ENCODE measurements at places on chromosomes 5 and 9.

DNA sequence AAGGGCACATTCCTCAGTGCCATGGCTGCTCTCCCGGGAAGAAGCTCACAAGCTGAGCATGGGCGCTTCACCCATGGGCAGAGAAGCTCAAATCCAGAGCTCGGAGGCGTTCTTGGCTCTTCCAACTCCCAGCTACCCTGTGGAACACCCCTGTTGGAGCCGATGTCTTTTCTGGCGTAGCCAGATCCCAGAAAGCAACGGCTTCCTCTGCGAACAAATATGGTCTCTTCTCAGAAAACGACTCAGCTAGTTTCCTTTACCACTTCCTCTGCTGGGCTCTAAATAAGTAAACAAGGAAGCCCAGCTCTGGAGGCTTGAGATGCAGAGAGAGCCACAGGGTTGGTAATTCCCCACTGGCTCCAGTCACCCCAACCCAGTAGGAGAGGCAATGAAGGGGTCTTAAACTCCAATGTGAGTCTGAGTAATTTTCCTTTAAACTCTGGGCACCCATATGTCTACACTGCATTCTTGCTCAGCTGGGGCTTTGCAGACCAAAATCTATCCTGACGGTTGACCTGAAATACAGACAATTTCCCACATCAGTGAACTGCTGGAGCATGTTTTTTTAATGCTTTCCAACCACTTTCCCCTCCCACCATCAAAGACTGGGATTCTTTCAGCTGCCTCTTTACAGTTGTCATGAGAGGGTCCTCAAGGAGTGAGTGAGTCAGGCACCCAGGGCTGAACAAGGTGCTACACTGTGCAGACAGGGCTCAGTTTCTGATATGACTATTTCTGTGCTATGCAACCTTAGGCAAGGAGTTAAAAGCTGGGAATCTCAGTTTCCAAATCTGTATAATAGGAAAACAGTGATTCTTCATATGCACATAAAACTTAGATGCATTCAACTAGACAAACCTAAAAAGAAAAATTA, at the start of gene LCP2:
Gene LCP2, minus strand, starts transcription at position 189 of the 874 bp plus-strand sequence. Its CDS starts 166 bp downstream, at position 23.
- no peak for DNase-seq

GRCh38 chr5:126198531-126198930, 224.7 kb upstream of the GRAMD2B start:
- no peak for DNase-seq

DNA sequence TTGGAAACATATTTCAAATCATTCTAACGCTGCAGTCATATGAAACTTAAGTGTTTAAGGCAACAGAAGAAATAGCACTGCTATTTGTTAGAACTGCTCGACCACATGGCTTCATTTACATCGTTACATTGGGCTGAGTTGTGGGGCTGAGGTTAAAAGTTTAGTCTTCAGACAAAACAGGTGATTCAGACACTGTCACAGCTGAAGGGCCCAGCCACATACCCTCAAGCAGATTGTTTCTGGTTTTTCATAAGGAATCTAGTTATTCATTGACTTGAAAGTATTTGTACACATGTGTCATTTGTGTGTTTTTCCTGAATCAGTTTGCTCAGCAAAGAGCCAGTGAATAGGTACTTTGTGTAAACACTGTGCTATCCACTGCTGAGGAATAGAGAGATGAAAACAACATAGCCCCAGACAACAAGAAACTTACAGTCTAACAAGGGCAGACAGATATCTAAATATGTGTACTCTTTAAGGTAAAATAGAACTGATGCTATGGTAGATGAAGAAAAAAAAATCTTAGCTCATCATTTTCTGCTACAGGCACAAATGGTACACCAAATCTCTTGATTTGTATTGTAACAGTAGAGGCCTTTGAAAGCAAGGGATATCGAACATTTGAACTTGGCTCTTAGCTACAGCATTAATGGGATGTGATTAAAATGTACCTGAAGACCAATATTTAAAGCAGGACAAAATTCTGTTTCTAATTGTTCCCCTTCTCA, 357.6 kb upstream of the RPS23 start:
- DNase-seq: no peak

DNA sequence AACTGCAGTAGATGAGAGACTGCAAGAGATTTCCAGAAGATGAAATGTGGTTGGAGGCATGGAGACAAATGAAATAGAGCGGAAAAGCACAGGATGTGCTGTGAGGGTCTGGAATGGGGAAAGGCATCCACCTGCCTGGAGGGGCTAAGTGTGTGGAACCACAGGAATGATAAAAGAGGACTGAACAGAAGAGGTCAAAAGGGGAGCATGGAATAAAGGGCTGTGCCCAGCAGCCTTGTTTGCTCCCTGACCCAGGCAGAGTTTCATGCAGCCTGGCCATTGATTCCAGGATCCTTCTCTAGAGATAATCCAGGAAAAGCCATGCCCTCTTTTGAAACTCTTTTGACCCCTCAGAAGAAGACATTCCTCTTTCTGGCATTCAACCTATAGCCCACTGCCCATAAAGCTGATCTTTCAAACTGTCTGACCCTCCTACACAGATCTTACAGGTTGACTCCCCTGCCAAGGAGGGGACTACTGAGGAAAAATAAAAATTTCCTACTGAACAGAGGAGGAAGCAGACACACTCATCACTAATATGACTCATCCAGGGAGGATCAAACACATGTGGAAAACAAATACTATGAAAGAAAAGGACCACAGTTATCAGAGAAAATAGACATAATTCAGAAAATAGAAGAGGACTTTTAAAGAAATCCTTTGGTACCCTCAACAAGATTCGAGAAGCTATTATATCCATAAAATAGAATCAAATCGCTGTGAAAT, 273.5 kb upstream of the PCSK5 start:
- no peak for DNase-seq

GRCh38 chr9:131277910-131278701, 1.8 kb upstream of the FAM78A start:
- peak; percentile 87 for DNase-seq

- DNase-seq: no peak
Observed at GRCh38 chr5:137190031-137190430, 309.1 kb downstream of the SPOCK1 start.

GRCh38 chr5:145936401-145937131, at the start of gene SH3RF2:
SH3RF2 (plus strand) TSS chr5:145936578; CDS start chr5:145937929, 1,351 bp downstream.
- DNase-seq: peak; percentile 30

GRCh38 chr5:142320851-142321560, 3.8 kb downstream of the SPRY4 start:
- DNase-seq: no peak

DNA sequence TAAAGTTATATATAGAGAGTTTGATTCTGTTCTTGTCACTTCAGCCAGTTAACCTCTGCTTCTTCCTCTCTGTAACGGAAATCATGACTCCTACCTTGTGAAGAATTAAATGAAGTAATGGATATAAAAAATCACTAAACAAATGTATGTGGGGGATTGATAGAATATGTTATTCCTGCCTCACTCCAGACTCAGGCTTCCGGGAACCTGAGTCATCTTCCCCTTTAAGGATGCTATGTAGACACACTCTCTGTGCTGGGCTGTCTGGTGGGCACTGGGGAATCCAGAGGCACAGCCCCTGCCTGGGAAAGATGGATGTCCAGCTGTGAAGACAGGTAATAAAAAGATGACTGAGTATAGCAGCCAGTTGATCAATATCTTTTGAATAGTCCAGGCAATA, 77.4 kb downstream of the ZNF618 start:
- no peak for DNase-seq

DNA sequence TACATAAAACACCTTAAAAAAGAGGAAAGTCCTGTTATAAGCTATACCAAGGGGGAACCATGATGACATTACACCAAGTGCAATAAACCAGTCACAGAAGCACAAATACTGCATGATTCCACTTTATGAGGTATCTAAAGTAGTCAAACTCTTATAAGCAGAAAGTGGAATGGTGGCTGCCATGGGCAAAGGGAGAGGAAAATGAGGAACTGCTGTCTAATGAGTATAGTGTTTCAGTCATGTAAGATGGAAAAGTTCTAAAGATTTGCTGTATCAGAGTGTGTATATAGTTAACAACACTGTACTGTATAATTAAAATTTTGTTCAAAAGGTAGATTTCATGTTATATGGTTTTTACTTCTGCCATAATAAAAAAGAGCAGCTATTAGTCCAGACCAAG, 34.6 kb upstream of the NR5A1 start:
- DNase-seq: no peak

DNA sequence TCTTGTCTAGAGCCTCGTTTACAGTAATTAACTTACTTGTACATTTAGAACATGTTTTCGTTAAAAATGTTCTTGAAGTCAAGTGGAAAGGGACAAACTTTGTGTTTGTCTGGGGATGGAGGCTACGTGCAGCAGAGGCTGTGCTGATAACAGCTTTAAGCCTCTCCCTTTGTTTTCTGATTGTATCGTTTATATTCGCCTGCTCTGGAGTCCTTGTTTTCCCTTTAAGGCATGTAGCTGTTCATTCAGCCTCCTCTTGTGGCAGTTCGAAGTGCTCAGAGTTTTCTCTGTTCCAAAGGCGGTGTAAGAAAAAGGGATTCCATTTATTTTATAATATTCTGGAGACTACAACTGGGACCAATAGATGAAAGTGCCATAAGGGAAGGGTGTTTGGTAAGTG, 1.9 kb downstream of the SLC36A1 start:
- DNase-seq: no peak

DNA sequence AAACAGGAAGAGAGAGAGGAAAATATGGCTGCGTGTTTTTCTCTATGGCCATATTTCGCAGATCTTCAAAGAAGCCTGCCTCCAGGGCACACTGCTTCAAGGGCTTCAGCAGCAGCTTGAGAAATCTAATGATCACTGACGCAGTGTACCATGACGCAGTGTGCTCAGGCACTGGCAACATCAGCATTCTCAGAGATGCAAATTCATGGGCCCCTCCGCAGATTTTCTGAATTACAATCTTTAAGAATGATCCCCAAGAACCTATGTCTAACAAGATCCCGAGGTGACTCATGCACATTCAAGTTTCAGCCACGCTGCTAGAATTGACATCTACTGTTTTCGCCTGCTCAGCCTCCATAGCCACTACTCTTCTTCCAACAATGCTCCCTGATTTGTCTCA, 143.9 kb upstream of the ZNF366 start:
- no peak for DNase-seq

- no peak for DNase-seq
Observed at GRCh38 chr5:81241001-81241400, 7.9 kb downstream of the CKMT2 start.

- DNase-seq: no peak
Observed at GRCh38 chr5:4584982-4585381, 555.1 kb upstream of the ADAMTS16 start.

GRCh38 chr5:126053630-126054029, 369.6 kb upstream of the GRAMD2B start:
- DNase-seq: no peak

DNA sequence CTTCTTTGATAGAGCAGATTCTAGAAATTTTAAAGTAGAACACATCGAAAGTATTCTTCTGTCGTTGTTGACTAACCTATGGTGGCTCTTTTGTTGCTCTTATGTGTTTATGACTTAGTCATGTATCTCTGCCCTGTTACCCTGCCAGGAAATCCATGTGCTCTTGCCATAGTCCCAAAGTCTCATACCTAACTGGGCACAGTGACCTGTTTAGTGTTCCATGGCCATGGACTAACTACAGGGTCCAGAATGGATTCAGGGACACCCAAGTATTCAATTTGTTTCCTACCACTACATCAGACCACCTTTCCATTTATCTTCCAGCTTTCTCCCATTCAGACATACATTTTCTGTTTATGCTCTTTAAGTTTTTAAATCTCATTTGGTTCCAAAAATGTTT, 18.0 kb downstream of the SLC44A1 start:
- DNase-seq: no peak

DNA sequence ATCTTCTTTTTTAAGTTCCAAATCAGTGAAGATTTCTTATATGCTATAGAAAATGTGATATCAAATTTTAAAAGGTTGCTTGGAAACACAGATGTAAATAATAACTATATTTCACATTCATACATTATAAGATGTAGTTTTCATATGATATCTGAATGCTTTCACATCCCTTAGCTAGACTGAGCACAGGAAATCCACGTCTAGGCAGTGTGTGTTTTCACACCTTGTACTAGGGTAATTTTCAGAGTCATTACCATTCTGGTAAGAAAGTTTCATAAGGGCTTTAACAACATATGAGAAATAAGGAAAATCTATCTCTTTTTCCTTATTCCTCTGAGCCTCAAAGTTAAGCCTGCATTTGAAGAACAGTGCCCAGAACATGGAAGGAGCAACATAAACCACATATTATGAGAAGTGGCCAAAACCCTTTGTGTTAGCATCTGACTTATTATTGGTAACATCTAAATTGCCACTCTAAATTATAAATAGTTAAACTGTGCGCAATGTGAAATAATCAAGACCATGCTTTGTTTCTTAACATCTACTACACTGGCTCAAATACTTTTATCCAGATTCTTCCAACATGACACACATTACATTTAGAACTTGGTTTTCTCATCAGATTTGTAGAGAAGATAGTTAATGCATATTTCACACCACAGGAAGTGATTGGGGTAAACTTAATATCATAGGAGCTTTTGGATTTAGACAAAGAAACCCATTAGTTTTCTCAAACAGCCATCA, 113.3 kb downstream of the PPP2R2B start:
- DNase-seq: no peak

DNA sequence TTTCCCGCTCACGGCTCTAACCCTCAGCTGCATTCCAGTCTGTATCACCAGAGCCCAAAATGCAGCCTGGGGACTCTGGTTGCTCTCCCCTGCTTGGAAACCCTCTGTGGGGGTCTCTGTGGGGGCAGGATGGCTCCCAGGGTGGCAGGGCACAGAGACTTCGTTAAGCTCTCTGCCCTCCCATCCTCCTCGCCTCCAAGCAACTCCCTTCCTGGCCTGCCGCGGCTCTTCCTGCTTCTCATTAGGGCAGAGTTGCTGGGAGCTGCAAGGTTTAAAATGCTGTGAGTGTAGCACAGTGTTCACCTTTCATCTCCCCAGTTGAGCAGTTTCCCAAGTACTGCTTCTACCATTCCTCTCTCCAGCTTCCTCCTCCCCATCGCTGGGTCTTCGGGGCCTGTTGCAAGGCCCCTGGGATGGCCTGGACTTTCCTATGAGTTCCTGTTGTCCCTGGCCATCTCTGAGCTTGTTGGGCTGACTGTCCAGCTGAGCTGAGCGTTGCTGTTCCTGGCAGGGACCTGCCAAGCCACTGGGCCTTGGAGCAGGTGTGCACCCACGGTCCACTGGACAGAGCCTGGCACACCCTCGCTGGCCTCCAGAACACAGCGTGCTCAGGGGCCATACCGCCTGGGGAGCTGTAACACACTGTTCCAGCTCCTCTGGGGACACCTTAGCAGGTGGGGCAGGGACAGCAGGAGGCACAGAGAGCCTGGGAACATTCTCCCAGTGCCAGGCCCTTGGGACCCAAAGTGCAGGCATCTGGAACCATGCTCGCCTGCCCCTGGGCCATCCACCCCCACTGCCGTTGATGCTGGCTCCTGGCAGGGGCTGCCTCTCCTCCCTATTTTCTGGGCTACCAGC, 188.4 kb downstream of the C9orf50 start:
- DNase-seq: no peak

GRCh38 chr5:173890195-173890991, 2.2 kb downstream of the CPEB4 start:
- no peak for DNase-seq

DNA sequence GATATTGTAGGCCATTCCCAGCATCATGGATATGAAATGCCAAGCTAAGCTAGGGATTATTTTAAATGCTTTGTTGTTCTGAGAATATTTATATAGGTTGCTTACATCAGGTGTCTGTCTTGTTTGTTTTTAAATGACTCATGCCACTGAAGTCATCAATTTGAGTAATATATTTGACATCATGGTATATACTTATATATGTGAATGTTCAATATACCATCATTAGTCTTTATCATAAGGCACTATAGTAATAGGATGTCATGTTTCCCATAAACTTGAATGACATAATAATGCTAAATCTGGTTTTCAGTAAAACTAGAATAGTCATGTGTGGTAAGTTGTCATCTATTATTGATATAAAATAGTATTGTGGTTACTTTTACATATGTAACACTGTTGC, 13.1 kb downstream of the C9orf85 start:
- DNase-seq: no peak
